ENCODE measurements at places on chromosomes 13 and 19.

- no peak for DNase-seq
Observed at GRCh38 chr19:1613808-1614570, 8.7 kb upstream of the UQCR11 start.

DNA sequence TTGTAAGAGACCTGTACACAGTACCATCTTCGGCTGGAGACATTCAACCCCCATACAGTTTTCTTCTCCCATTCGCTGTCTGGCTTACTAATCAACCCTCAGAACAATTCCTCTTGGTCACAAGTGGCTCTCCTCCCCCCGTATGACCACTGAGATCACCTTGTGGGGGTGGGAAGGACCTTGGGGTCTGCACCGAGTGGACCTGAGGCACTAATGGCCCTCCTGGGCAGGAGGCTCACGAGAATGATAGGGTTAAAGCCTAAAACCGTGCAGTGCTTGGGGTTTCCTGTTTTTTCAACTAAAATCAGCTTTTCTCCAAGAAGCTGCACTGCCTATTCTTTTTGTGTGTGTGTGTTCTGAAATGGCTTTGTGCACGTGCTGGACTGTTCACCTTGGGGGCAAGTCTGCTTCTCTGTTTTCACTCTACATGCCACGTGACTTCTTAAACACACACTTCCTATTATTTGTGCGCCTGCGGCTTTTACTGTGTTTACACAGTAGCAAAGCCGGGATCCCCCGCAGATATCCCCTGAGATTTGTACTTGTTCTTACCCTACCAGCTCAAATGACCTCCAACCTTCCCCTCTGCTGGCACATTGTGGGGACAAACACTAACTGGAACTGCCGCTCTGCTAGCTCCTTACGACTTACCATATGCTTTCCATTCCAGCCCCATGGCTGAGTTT is 12.3 kb downstream of the RBM26 start:
- DNase-seq = no peak

GRCh38 chr13:48155848-48156247 is 60.9 kb upstream of the MED4 start:
- peak; percentile 41 for DNase-seq

DNA sequence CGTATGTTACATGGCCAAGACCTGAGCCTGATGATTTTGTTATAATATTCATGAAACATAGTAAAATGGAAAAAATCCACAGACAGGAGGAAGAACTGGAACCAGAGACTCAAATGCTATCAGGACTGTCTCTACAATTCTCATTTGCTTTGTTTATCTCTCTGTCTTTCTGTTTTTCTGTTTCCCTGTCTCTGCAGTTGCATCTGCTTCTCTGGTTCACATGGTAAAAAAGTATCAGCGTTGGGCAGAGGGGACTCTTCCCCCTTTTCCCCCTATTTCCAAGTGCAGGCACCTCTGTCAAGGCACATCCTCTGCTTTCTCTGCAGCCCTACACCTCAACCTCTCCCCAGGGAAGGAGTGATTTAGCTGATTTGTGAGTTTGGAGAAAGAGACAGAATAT is 41.2 kb upstream of the VWA8 start:
- no peak for DNase-seq

DNA sequence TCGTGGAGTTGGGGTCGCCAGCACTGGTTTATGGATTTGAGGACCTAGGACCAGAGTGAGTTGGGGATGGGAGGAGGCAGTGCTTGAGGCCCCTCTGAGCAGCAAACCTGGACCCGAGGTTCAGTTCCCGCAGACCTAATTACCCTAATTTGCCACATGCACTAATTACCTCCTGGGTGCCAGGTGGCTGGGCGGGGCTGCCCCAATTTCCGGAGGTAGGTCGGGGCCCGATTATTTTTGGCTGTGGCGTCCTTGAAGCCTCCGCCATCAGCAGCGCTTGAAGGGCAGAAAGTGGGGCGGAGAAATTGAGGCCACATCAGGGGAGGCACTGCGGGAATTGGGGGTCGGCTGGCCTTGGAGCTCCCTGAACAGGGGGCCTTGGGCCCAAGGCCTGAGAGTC is 5.9 kb upstream of the HOMER3 start:
- no peak for DNase-seq

GRCh38 chr13:95643936-95644598 is 439 bp downstream of the DZIP1 start:
- no peak for DNase-seq

DNA sequence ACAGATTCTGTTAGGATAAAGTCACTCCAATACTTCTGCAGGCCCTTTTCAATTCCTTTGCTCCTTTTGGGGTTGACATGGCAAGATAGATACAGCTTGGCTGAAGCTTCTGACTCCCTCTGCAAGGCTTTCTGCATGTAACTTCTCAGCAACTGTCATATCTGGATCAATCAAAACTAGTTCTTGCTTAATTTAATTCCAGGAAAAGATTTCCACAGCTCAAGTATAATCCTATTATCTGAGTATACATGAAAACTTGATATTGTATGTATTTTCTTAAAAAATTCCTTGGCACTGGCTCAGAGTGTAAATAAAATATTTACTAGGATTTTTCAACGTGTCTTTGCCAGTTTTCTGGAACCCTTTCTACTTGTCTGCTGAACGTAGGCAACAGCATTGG is 109.6 kb downstream of the STARD13 start:
- DNase-seq = no peak

GRCh38 chr19:29881386-29881785 is 60.7 kb upstream of the URI1 start:
- no peak for DNase-seq

DNA sequence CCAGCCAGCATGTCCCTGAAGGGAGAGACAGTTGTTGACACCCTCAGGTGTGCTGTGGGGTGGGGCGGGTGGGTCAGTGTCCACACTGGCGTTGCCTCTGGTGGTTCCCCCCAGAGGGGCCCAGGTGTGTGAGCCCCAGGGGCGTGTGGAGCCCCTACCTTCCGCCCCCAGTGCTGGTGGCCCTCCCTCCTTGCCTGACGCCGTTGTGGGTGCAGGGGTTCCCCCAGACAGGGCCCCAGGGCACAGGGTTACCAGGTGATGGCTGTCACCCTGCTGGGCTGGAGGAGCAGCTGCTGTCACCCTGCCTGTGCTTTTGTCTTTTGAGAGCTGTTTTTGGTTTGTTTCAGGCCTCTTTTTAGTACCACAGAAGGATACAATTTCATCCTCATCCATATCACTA is 27.2 kb downstream of the ATP4B start:
- DNase-seq = no peak

- DNase-seq = peak; percentile 87
Observed at GRCh38 chr13:40130871-40131636, 475.6 kb downstream of the COG6 start.

DNA sequence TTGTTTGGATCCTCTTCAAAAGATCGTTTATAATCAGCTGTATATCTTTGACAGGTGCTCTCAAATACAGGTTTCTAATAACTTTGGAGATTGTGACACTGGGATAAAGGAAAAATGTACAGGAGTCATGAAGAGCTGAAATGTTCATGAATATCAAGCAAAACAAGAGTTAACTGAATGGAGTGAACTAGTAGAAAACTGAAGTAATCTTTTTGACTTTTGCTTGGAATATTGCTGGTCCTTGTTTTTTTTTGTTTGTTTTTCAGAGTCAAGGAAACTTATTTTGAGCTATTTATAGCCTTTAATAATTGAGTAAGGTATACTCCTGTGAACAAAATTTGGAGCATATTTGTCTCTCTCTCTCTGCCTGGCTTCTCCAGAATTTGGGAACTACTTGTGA is 25.3 kb downstream of the MED4 start:
- no peak for DNase-seq

DNA sequence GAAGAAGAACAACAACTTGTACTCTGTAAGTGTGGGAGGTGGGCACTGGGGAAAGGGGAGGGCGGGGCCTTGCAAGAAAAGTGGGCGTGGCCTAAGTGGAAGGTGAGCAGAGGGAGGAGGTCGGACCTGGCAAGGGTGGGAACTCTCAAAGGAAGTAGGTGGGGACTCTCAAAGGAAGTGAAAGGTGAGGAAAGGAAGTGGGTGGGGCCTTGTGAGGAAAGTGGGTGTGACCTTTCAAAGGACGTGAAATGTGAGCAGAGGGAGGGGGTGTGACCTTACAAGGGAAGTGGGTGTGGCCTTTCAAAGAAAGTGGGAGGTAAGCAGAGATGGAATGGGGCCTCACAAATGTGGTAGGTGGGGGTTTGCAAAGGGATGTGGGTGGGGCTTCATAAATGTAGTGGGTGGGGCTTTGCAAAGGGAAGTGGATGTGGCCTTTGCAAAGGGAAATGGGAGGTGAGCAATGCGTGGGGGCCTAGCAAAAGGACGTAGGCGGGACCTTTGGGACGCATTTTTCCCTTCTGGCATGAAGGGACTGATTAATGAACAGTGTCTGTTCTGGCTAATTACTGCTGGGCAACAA is 25.9 kb downstream of the ACSBG2 start:
- DNase-seq = no peak

GRCh38 chr19:12873891-12874745 is 7.1 kb downstream of the DNASE2 start:
- no peak for DNase-seq

DNA sequence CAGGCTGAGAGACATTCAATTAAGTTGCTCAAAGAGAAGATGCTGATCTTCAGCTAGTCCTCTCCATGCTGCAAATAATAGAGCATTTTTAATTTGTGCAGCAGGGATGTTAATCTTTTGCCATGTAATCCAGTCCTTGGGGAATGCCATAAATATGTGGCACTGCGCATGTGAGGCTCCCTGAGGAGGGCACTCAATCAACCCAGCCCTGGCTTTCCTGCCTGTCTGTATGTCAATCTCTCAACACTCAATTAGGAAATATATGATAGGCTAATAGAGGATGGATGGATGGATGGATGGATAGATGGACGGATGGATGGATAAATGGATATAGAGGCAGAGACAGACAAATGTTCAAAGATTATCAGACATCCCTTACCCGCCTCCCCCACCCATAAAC is 31.6 kb upstream of the POP4 start:
- DNase-seq = no peak

DNA sequence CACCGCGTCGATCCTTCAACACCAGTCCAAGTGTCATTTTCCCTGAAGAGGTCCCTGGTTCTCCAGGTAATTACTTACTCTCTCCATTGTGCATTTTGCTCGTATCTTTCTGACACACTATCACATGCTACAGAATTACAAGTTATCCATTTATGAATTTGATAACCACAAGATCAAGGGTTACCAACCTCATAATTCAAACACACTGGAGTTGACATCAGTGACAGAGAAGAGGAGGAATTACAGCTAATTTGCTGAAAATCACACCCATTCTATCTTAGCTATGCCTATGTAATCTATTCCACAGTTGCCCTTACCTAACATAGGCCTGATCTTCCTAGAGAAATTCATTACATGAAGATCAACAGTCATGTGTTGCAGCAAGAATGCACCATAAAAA is 14.2 kb downstream of the ZC3H13 start:
- no peak for DNase-seq

DNA sequence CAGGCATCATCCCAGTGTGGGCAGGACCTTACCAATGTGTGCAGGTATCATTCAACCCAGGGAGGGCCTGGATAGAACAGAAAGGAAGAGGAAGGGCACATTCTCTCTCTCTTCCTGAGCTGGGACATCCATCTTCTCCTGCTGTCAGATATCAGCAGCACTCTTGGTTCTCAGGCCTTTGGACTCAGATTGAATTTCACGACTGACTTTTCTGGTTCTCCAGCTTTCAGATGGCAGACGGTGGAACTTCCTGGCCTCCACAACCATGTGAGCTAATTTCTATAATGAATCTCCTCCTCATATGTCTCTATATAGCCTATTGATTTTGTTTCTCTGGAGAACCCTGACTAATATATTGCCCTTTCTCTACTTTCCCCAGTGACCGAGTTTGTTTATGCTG is 77.3 kb downstream of the OLFM4 start:
- no peak for DNase-seq

GRCh38 chr19:46191972-46192371 is 37.6 kb upstream of the IGFL1 start:
- DNase-seq = no peak

DNA sequence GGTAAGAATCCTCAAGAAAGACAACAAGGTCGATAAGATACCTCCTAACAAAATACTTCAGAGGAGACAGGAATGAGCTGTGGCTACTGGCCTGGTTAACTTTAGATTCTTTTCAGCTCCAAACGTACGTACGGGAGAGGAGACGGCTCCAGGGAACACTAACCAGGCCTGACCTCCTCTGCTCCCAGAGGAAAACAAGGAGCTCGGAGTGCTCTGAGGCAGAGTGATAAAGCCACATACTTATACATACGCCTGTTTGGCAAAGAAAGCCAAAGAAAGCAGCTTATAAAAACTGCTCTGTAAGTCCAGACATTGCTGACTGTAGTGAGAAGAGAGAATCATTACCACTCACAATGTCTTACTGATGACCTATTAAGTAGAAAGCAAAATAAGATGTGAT is 263.9 kb downstream of the MZT1 start:
- DNase-seq = no peak

GRCh38 chr13:73065036-73065435 is 6.2 kb downstream of the KLF5 start:
- DNase-seq = no peak

DNA sequence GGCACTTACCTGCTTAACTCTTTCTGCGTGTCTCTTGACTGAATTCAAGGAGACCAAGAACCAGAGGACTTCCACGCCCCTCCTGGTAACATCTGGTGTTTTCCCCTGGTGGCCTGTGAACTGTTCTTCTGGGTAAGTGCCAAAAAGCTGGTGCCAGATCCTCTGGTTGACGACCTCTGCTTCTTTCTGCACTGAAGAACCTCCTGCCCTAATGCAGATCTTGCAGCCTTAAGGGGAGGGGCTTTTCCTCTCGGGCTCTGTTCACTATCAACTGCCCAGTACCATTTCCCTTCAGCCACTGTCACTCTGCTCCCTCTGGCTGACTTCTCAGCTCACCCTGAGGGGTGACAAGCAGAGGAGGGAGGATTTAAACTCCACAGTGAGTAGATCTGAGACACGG is 6.1 kb upstream of the ERVV-1 start:
- no peak for DNase-seq

- no peak for DNase-seq
Observed at GRCh38 chr13:98199480-98199879, 22.4 kb upstream of the RNF113B start.

DNA sequence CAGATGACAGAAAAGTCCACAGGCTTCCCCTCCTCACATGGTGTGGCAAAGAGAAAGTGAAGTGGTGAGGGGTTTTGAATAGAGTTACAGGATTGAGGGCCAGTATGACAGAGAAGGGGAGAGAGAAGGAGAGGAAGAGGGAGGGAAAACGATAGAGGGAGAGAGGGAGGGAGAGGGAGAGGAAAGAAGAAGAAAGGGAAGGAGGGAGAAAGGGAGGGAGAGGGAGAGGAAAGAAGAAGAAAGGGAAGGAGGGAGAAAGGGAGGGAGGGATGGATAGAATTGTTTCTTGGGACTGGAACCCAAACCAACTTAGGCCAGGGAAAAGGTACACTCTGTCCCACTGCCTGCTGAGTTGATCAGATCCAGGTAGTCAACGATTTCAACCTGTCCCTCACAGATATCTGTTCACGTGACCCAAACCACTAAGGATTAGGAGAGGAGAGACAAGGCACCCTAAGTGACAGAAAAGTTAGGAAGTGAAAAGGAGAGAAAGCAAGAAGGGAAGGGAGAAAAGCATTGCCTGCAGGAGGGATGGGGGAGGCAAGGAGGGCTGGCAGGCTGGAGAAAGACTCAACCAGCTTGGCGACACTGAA is 8.1 kb upstream of the IGFL3 start:
- DNase-seq = no peak
